Activated CD4-positive, alpha-beta T cell treated with anti-CD3 and anti-CD28 coated beads for 24 hours (primary cell): ENCODE measurements at places on chromosomes 2 and 18.

- DNase-seq, result no peak
Observed at GRCh38 chr2:73067043-73067442, 4.5 kb downstream of the SFXN5 start.

DNA sequence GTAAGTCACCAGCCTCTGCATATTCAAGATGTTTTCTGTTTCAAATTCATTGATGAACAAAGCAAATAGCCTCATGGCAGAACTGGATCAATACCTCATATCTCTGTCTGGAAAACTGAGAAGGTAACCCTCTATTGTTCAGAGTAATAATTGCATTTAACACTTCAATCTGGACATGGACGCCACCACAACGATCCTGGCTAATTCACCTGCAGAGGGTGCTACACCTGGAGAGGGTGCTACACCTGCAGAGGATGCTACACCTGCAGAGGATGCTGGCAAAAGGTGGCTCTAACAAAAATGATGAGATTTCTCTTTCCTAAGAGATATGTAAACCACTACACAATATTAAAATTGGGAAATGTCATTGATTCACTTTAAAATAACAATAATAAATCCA lies 183.1 kb upstream of the HNRNPA3 start:
- no peak for DNase-seq

- no peak for DNase-seq
Observed at GRCh38 chr2:30664761-30665358, 142.4 kb downstream of the CAPN13 start.

- no peak for DNase-seq
Observed at GRCh38 chr18:32891797-32892196, 119.0 kb upstream of the KLHL14 start.

DNA sequence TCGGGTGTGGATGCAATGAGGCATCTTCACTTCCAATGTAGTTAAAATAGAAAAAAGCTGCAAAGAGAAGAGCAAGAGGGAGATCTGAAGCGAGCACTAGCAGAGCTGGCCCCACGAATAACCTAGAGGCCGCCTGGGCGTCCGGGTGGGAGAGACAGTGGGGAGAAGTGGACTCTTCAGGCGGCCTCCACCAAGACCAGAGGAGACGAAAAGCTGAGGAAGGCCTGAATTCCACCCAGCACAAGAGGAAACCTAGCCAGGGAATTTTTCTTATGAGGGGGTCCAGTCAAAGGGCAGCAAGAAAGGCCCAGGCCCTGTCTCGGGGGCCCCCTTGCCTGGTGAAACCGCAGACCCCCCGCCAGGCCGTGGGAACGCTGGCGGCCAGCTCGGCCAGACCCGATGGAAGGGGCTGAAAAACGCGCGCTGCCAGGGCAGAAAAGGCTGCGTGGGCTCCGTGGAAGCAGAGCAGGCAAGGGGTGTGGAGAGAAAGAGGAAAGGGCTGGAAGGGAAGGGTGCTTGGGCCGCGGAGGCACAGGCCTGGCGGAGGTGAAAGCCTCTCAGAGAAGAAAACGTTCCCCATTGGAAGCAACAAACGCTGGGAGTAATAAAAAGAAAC lies 69.2 kb downstream of the KCTD1 start:
- DNase-seq, result no peak

- DNase-seq, result no peak
Observed at GRCh38 chr2:170578606-170579005, 136.5 kb upstream of the SP5 start.

- no peak for DNase-seq
Observed at GRCh38 chr2:4937550-4937949, 754.6 kb upstream of the SOX11 start.

DNA sequence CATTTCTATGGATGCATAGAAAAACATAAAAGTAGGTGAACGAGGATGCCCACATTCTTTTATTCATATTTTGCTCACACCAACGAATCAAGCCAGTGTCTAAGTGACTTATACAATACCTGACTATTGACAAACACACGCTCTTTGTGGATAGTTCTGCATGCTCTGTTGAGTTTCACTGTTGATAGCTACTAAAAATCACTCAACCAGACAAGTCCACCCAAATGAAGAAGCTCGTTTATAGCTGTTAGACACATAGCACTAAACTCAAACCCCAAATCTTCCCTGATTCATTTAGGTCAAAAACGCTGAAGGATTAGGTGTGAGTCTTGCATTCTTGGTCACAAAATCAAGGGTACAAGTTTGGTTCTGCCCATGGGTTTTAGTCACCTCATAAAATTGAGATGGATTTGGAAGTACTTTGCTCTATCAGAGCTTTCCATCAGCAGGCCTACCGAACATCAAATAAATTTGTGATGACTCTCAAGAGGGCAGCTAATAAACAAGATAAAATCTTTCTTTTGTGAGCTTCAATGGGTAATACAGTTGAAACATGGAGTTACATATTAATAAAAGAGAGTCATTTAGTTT lies 92.7 kb upstream of the ETAA1 start:
- no peak for DNase-seq

DNA sequence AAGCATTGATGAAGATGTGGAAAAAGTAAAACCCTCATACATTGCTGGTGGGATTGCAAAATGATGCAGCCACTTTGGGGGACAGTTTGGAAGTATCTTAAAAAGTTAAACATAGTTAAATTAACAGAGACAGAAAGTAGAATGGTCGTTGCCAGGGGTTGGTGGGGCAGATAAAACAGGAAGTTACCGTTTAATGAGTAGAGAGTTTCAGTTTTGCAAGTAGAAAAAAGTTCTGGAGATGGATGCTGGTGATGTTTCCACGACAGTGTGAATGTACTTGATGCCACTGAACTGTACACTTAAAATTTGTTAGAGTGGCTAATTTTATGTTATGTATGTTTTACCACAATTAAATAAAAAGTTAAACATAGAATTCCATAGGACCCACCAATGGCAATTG lies 44.5 kb upstream of the EGR4 start:
- DNase-seq, result no peak

GRCh38 chr2:1754461-1755170 lies 10.3 kb upstream of the PXDN start:
- DNase-seq, result no peak

DNA sequence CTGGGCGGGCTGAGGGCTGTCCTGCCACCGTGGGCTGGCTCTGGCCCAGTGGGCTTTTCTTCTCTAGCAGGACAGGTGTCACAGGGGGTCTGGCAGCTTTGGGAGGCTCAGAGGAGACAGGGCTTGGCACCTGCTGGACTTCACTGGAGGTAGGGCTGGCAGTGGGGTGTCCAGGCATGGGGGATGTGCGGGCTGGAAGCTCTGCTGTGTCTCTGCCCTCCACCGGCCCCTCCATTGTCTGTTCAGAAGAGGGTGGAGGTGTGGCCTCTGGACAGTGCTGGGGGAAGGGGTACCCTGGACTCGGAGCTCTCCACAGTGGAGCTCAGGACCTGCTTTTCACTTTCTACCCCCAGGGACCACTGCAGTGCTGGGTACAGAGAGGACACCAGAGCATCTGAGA lies 9.2 kb downstream of the PTPRN start:
- DNase-seq, result no peak

DNA sequence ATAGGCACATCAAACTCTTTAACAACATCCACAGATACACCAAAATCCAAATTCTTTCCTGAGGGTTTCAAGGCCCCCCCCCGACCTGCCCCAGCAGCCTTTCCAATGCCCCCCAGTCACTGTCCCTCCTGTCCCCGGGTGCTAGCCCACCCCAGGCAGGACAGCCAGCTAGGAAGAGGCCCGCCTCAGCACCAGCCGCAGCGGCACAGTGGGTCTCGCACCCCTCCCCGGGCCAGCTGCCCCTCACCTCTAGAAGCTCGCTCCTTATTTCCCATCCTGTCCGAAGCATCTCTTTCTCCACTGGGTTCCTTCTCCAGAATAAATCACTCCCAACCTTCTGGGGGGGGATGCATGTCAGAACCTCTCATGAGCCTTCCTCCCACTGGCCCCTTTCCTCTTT lies 69.4 kb downstream of the FBXO15 start:
- DNase-seq, result no peak

GRCh38 chr2:47357483-47357882 lies 45.5 kb upstream of the MSH2 start:
- no peak for DNase-seq

GRCh38 chr18:44452346-44452745 lies 228.3 kb upstream of the SETBP1 start:
- DNase-seq, result no peak

- DNase-seq, result peak; percentile 29
Observed at GRCh38 chr2:224584785-224585210, 365 bp downstream of the CUL3 start.

DNA sequence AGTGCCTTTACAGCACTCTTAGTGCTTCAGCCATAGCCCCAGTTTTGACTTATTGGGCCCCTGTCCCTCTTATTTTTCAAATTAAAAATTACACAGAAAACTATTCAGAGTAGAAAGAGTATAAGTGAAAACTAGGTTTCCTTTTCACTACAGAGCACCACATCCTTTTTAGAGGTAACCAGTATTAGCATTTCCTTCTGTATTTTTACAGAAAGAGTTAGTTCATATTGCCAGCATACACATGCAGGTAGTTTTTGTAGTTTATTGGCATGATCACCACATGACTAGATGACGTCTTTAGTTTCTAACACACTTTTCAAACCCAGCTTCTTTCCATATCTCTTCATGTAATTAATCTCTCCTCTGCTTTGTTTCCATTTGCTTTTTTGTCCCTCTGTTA lies 66.4 kb downstream of the UBE2E3 start:
- DNase-seq, result no peak

DNA sequence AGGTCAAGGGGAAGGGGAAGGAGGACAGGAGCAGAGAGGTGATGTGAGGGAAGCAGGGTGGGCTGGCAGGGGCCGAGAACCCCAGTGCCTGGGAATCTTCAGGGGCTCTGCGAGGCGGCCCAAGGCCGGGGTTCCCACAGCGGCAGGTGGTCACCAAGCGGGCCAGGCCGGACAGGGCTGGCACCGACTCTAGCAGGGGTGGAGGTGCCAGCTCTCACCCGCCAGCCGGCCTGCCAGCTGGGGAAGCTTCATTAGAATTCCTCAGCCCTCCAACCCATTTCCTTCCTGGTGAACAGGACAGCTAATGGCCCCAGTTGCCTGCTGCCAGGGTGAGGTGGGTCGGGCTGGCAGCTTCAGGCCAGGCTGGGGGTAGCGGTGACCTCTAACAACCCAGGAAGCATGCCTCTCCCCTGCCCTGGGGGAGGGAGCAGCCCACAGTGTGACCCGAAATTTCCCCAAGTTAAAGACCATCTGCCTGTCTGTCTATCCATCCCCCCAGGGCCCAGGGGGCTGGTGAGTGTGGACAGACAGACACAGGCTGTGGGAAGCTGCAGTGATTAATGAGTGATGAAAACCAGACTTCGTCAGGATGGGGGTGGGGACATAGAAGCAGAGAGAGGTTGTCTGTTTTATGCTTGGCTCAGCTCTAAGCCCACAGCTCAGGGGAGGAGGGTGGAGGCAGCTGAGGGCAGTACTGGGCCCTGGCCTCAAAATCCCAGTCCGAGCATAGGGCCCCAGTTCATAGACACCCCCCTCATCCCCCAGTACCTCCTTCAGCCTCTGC lies 144.1 kb downstream of the ZFP36L2 start:
- DNase-seq, result no peak

- DNase-seq, result no peak
Observed at GRCh38 chr2:241563031-241563507, 4.5 kb downstream of the BOK start.

DNA sequence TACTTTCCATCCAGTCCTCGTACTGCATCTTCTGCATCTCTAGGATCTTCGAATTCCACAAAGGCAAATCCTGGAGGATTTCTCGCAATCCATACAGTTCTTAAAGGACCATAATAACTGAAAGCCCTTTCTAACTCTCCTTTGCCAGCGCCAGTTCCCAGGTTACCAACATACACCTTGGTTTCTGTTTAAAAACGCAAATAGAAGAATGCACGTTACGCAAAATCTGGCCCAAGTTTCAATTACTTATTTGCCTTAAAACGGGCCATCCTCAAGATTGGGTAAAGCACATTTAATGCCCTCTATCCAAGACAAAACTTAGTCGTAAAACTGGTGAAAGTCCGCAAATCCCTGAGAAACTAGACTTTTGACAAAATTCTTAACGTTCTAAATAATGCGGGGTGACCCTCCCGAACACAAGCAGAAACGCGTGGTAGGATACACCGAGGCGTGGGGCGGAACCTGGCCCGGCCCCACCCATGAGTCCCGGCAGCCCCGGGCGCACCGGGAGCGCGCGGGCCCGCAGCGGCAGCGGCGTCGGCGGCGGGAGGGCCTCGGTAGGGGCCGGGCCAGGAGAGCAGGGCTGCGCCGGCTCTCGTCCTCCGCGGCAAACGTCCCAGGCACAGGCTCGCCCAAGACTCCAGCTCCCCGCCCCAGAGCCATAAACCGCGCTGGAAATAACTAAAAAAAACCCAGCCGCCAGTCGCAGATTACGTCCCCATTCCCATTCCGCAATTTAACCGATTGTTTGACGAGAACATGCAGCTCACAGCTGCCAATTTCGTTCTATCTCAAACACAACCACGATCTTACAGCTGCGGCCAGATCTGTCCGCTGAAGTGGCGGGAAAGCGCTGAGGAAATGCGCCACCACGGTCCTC lies 910 bp downstream of the SRSF7 start:
- DNase-seq, result peak; percentile 35

DNA sequence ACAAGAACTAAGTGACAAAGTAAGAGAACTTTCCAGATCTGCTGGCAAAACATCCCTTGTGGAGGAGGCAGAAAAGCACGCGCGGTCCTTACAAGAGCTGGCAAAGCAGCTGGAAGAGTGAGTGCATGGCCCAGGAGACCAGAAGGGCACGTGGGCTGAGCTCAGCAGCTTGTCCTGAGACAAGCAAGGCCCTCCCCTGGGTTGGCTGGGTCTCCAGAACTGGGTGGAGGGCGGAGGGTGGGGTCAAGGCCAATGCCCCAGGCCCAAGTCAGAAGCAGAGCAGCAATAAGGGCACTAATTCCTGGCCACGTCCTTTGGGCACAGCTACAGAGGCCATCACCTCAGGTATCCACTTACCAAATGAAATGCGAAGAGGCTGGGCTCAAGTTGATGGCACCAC lies 110.6 kb upstream of the TTC39C start:
- DNase-seq, result no peak

- DNase-seq, result no peak
Observed at GRCh38 chr2:239167766-239168444, 232.9 kb downstream of the HDAC4 start.

DNA sequence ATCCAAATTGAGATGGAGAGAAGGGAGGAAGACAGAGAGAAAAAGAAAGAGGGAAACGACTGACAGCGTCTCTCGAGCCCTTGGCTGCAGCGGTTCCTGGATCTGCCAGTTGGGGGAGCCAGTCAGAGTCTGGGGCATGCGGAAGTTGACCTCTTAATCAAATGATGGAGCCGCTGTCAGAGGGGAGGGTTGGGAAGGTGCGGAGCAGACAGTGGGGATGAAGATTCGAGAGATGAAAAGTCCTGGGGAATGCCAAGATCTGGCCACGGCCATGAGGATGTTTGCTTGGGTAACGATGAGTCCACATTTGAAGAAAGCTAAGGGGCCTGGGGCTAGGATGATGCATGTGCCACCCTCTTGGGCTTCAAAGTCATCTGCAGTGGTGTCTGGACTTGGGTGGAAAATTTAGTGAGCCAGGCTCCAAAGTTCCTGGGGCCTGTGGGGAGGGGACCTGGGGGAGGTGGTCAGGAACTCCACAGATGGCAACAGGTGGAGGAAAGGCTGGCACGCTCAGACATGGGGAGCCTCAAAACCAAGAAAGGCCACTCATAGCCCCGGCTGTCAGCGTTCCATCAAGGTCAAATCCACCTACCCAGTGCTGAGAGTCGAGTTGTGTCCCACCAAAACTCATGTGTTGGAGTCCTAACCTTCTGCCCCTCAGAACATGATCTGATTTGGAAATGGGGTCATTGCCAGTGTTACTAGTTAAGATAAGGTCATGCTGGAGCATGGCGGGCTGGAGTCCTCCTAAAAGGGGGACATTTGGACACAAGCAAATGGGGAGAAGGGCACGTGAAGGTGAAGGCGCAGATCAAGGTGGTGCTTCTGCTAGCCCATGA lies 200.1 kb downstream of the NDUFA10 start:
- no peak for DNase-seq

- DNase-seq, result no peak
Observed at GRCh38 chr2:134039912-134040581, 213.8 kb upstream of the MGAT5 start.
